ENCODE measurements at places on chromosomes 4 and X.

- no peak for DNase-seq
Measured at GRCh38 chr4:114976901-114977300, 136.5 kb downstream of the NDST4 start.

DNA sequence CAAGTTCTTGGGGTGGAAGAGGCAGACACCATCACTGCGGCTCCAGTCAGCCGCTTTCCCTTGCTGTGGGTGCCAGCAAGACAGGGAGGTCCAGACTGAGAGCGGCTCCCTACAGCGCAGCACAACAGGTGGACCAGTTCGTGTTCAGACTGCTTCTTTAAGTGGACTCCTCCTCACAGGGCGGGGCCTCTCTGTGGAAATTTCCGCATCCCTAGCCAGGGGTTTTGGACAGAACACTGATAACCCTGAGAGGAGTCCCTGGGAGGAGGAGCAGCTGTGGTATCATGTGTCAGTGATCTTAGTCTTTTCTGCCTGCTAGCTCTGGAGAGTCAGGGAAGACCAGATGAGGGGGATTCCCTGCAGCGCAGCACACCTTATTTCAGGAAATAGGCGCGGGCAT, 48.5 kb downstream of the MAGEC2 start:
- DNase-seq, result no peak

- no peak for DNase-seq
Measured at GRCh38 chr4:11165052-11165451, 263.6 kb downstream of the HS3ST1 start.

- DNase-seq, result no peak
Measured at GRCh38 chr4:3672465-3672831, 93.7 kb upstream of the ADRA2C start.

DNA sequence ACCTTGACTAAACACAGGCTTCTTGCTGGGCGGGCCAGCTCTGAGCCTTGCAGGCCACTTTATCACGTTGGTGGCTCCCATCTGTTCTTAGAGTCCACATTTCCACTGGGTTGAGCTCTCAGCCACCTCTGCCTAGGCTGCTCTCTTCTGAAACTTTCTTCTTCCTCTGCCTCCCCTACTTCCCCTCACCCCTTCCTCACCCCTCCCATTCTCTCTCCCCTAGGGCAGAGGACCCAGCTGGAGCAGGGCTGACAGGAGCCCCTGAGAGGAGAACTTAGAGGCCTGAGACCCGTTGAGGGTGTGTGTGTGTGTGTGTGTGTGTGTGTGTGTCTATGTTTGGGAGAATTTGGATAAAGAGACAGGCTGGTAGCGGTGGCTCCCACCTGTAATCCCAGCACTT, 19.9 kb upstream of the TMSB4X start:
- no peak for DNase-seq

DNA sequence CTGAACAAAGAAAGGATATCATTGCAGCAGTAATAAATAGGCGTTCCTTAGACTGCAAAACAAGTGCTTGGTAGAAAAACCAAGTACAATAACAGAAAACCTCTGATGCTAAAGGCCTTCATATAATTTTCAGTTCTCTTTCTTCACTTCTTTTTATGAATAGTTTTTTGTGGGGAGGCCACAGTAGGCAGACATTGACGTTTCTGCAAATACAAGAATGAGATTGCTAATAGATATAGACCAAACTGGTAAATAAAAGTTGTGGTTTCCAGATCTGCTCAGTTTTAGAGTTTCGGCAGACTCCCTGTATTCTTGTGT, 57.0 kb upstream of the RAP1GDS1 start:
- no peak for DNase-seq

DNA sequence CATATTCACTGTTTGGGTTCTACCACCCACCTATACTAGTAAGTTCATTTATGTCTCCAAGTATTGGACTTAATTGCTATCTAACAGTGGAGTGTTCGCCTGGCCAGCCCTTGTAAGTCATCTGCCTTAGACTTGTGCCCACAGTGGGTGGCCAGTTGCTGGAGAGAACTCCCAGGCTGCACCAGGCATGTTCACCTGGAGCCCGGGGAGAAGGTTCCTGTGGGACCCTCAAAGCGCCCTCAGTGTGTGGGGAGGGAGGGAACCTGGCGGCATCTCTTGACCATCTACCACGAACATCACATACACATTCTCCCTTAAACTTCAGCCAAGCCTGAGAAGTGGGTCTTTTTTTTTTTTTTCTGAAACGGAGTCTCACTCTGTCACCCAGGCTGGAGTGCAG, 138.1 kb downstream of the CPZ start:
- no peak for DNase-seq

DNA sequence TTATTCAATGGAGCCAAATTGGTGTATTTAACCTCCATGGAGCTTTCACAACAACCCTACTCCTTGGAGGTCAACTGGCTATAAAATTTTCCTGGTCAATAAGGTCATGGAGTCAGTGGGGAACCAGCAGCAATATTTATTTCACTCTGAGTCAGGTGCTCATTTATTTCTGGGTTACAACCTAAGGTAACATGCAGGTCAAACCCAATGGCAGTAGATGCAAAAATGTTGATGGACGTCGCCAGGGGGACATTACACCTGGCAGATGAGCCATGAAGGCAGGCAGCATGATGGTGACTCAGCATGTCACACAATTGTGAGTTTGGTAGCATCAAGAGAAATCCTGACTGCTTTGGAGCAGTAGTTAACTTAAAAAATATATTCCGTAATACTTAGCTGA, 514.1 kb downstream of the IL15 start:
- no peak for DNase-seq

GRCh38 chrX:17779434-17779833, 42.1 kb downstream of the SCML1 start:
- no peak for DNase-seq

DNA sequence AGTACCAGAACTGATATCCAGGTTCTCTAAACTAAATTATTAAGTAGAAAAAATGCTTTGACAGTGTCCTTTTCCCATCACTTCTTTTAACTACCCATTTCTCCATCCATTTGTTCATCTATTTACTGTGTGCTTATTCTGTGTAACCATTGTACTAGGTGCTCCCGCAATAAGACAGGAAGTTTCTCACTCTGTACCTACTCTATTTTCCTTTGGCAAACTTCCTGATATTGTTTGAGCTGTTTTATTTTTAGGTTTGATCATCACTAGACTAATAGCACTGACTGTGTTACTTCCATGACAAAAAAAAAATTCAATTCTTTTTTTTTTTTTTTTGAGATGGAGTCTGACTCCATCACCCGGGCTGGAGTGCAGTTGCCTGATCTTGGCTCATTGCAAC, 102.5 kb upstream of the CASK start:
- DNase-seq, result no peak

DNA sequence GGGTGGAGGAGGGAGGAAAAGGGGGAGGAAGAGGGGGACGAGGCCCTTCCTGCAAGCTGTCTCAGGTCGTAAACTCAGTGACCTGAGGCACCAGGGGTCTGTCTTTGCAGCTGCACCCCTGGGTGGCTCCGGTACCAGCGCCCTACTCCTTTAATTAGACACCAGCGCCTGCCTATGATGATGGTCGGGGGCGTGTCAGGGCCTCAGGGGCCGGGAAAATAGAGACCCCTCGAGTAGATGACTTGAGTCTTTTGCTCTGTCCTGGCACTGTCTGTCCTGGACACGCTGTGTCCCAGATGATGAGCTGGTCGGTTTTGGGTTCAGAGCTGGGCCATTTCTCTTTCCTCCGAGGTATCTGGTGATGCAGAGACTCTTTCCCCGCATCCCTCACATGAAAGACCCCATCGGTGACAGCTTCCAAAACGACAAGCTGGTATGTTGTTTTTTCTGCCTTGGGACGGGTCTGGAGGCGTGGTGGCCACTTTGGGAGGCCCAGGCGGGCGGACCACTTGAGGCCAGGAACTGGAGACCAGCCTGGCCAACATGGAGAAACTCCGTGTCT, 11.2 kb downstream of the SLC25A6 start:
- no peak for DNase-seq
